Airway epithelial cell (primary cell): ENCODE measurements at places on chromosomes 6 and 20. TPM values are rescaled to one million over a fixed set of nuclear protein-coding genes. Genes with fewer than 3 reads are reported as not detected.

TAB2 gene
- total RNA-seq = 17.4 and 24.7 TPM in 2 replicates

PSORS1C2 gene
- 0.14 and 0.33 TPM in 2 replicates for total RNA-seq

CST4 gene
- total RNA-seq = not detected in 2 replicates

FAM217A gene
- total RNA-seq = not detected in 2 replicates

TRAPPC3L gene
- not detected in 2 replicates for total RNA-seq

LEMD2 gene
- 48.4 and 55.4 TPM in 2 replicates for total RNA-seq

LGSN gene
- total RNA-seq = not detected in 2 replicates

CDC5L gene
- 16.7 and 17.0 TPM in 2 replicates for total RNA-seq

SLC17A3 gene
- total RNA-seq = not detected in 2 replicates

NAPB gene
- 2.9 and 4.9 TPM in 2 replicates for total RNA-seq

STMND1 gene
- total RNA-seq = not detected in 2 replicates

NCOA7 gene
- 7.6 and 10.9 TPM in 2 replicates for total RNA-seq

GSTA2 gene
- not detected in 2 replicates for total RNA-seq

FKBP1C gene
- 0.09 TPM in 1 of 2 replicates, not detected in the other for total RNA-seq

CST1 gene
- total RNA-seq = 0.28 TPM in 1 of 2 replicates, not detected in the other

AVP gene
- total RNA-seq = not detected in 2 replicates

HCRTR2 gene
- not detected in 2 replicates for total RNA-seq

HLA-DRB5 gene
- total RNA-seq = not detected in 2 replicates

TTLL9 gene
- not detected in 2 replicates for total RNA-seq

SLC22A23 gene
- 24.8 and 26.8 TPM in 2 replicates for total RNA-seq

SLC29A1 gene
- 25.1 and 26.5 TPM in 2 replicates for total RNA-seq

FGD2 gene
- total RNA-seq = 0.63 and 1.0 TPM in 2 replicates

WFDC9 gene
- total RNA-seq = not detected in 2 replicates

HLA-DPB1 gene
- 0.93 TPM in 1 of 2 replicates, not detected in the other for total RNA-seq

OXT gene
- total RNA-seq = not detected in 2 replicates

ACTL10 gene
- 2.8 and 3.2 TPM in 2 replicates for total RNA-seq

MYLK4 gene
- 0.21 TPM in 1 of 2 replicates, not detected in the other for total RNA-seq

RUNX2 gene
- total RNA-seq = 2.5 and 3.1 TPM in 2 replicates

DNAH8 gene
- not detected in 2 replicates for total RNA-seq

SLC22A7 gene
- total RNA-seq = not detected in 2 replicates

FBXO9 gene
- total RNA-seq = 34.2 and 36.7 TPM in 2 replicates

TOX2 gene
- total RNA-seq = 1.3 and 1.6 TPM in 2 replicates

APOM gene
- total RNA-seq = 2.3 and 3.9 TPM in 2 replicates

SPDEF gene
- 21.0 and 23.6 TPM in 2 replicates for total RNA-seq

RIPOR3 gene
- total RNA-seq = 0.05 and 0.56 TPM in 2 replicates

PHACTR2 gene
- 16.1 and 24.6 TPM in 2 replicates for total RNA-seq

RAET1G gene
- total RNA-seq = 30.8 and 34.7 TPM in 2 replicates

LY6G6C gene
- total RNA-seq = 1.5 and 3.7 TPM in 2 replicates
